Activated CD4-positive, alpha-beta T cell treated with anti-CD3 and anti-CD28 coated beads for 24 hours (primary cell): ENCODE measurements at places on chromosomes 4 and X.

- no peak for DNase-seq
Observed at GRCh38 chr4:176478076-176478475, 158.3 kb downstream of the SPCS3 start.

DNA sequence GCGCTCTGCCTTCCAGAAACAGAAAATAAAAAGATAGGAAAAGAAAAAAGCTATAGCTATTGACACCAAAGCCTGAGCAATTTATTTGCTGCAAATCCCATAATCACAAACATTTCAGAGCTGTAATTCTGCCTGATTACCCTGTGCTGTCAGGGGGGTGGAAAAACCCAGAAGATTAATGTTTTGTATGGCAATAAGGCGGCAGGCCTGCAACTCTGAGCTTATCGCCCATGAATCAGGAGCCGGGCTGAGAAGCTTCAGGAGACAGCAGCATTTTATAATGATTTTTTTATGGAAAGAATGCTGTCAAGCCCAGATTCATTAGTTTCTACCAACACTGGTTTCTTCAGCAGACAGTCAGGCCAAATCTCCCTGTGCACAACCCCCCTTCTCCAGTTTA is 82.6 kb upstream of the TMEM164 start:
- DNase-seq = no peak

GRCh38 chr4:147136310-147136709 is 190.6 kb upstream of the TTC29 start:
- DNase-seq = no peak

DNA sequence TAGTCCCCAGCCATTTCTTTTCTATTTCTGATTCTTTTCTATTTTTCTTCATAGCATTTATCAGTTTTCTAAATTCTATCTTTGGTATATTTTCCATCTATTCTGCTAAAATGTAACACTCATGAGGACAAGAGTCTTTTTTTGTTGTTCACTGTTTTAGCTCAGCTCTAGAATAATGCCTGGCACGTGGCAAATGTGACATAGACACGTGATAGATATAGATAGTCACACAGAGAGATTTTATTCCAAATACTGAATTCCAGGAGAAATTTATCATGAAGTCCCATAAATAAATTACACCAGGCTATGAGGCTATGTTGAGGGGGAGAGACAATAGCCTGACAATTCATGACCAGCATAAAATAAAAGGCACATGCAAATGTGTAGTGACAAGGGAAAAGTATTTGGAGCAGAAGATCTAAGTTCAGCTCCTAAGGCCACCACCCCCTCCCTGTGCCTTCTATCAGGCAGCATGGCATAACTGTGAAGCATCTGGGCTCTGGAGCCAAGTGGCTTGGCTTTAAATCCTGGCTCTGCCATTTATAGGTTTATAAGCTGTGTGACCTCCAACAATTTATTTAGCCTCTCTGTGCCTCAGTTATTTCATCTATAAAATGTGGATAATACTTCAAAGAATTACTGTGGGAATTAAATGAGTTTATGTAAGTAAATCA is 25.7 kb upstream of the PPARGC1A start:
- DNase-seq = no peak

GRCh38 chr4:110503270-110504083 is 27.5 kb downstream of the ENPEP start:
- no peak for DNase-seq

DNA sequence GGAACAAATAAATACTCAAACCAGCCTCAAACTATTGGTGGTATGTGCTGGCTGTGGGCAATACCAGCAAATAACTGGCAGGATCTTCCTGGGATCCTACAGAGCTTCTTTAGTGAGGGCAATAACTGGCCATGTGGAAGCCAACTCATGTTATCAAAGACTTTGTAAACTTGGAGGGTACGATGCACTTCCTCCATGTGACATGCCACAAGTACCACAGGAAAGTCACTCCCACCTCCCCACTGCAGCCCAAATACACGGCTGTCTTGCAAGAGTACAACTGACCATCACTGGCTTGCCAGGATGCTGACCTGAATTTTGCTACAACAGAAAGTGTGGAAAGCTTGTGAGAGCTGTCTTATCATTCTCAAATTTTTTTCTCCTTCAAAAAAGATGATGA is 93.3 kb upstream of the MAML3 start:
- DNase-seq = no peak

- DNase-seq = no peak
Observed at GRCh38 chr4:36140421-36140820, 103.9 kb downstream of the ARAP2 start.

GRCh38 chr4:1619151-1619672 is 64.9 kb downstream of the FAM53A start:
- no peak for DNase-seq

DNA sequence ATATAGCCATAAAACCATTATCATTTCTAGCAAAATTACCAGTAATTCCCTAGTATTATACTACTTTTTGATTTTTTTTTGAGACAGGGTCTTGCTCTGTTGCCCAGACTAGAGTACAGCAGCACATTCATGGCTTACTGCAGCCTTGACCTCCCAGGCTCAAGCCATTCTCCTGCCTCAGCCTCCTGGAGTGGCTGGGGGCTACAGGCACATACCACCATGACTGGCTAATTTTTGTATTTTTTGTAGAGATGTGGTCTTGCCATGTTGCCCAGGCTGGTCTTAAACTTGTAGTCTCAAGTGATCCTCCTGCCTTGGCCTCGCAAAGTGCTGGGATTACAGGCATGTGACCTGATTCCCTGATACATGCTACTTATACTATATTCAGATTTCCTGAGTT is 13.7 kb downstream of the N4BP2 start:
- DNase-seq = no peak

- no peak for DNase-seq
Observed at GRCh38 chr4:188316391-188316790, 177.2 kb downstream of the TRIML1 start.

DNA sequence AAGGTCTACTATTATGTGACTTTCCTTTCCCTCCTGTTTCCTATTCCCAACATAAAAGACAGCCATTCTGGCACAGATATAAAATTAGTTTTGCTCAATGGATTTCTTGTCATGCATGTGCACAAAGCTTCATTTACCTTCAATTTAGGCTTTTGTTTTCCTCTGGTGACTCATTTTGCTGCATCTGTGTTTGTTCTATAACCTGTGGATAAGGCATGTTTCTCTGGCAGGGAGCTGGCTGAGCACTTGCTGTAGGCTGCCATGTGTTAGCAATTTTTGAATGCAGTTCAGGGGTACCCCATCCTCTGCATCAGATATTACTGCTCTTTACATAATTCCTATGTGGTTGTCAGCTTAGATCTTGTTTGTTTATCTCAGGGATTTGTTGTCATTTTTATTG is 202.8 kb upstream of the GRID2 start:
- DNase-seq = no peak

GRCh38 chr4:53321151-53321983 is 44.5 kb downstream of the SCFD2 start:
- no peak for DNase-seq

GRCh38 chrX:46125111-46125510 is 420.1 kb downstream of the ZNF674 start:
- no peak for DNase-seq

DNA sequence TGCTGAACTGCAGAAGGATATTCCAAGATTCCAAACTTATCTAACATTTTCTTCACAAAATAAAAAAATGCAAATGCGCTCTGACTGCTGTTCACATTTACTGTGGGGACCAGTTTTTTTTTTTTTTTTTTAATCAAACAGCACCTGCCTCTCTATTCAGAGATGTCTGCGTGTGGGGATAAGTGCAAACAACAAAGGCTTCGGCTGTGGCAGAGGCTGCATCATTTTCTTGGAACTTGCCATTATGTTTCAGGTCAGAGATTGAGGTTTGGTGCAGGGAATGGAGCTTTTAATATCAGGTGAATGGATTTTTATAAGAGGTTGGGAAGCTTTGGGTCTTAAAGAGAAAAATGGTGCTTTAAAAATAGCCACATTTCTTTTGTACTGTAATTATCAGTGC is 78.2 kb upstream of the TET2 start:
- no peak for DNase-seq

DNA sequence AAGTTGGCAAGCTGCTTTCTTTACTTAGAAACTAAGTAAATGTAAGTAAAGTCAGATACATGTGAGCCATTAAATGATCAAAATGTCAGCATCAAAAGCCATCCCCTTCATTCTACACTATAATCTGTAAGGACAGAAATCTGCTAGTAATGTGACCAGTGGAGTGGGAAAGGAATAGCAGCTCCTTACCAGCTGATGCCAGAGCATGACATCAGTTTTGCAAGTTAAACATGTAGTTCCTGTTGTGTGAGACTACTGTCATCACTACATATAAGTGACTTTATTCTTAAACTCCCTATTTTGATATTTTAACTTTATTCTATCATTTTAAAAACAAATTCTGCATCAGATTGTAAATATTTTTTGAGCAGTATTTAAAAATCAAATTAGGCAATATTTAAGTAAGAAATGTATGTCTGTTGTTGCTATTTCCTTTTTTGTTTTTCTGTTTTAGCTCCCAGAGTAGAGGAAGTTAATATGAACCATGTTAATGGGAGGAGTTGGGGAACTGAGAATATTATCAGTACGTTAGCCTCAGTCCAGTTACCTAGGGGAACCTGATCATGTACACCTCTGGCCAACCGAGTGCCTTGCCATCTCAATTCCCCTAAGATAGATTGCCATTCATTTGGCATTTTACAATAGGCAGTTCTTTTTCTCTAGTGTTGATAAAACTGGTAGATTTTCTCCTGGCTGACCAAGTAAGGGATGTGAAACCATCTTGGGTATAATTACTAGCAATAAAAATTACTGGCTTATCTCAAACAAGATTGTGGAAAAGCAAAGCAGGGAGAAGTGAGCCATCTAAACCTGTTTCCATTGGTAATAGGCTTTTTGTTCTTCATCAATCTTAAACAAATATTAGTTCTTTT is 34.7 kb downstream of the CCNI start:
- DNase-seq = no peak

- DNase-seq = peak; percentile 42
Observed at GRCh38 chrX:65581661-65582339, 47.2 kb upstream of the LAS1L start.

DNA sequence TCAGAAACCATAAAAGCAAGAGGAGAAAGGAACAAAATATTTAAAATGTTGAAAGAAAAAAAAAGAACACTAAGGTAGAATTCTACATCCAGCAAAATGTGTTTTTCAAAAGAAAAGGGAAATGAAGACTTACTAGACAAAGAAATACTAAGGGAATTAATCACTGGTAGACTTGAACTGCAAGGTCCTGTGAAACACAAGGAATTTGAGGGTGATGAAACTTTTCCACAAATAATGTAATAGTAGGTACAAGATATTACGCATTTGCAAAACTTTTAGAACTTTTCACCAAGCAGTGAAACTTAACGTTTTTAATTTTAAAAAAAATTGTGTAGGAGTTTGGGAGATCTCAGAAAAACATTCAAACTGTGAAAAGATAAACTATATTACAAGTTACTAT is 180.3 kb upstream of the MAGEB16 start:
- DNase-seq = no peak

- DNase-seq = no peak
Observed at GRCh38 chr4:85431881-85432485, 43.0 kb upstream of the ARHGAP24 start.

GRCh38 chr4:62130637-62131036 is 930.5 kb downstream of the ADGRL3 start:
- DNase-seq = no peak

- DNase-seq = no peak
Observed at GRCh38 chr4:52825460-52826090, 36.5 kb upstream of the RASL11B start.

GRCh38 chrX:27915617-27916016 is 65.6 kb downstream of the DCAF8L1 start:
- DNase-seq = no peak

DNA sequence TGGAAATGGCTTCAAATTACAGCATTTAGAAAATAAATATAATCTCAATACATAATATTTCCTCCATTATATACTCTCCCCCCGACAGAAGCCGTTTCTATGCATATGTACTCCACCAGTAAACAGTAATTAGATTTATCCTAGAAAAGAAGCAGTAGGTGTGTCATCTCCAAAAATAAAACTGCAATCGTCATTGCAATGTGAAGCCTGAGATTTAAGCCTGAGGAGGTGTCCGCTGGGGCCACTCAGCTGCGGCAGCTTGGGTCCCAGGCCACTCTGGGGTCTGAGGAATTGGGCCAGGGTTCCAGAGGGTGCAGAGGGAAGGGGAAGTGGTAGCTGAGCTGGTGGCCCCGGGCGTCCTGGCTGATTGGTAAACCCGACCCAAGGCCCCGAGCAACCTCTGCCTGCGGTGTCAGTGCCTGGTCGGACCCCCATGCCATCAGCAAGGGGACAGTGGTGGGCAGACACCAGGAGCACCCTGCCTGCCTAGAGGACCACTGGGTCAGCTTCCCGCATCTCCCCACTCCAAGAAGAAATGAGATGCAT is 7.8 kb upstream of the MXD4 start:
- DNase-seq = no peak

DNA sequence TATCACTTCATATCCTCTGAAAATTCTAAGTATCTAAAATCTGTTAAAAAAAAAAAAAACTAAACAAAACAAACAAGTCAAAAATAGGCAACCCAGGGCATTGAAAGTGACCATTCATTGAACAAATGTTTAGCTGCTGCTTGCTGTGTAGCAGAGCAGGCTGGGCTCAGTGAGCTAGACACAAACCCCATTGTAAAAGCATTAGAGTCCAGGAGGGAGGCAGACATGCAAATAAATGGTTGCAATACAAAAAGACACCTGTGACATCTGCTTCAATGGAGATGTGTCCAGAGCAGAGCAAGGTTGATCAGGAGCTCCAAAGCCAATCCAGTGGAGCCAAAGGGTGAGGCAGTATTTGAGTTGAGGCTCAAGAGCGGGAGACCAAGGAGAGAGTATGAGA is 267.3 kb upstream of the GATB start:
- no peak for DNase-seq

GRCh38 chr4:24589448-24589847 is 5.1 kb upstream of the DHX15 start:
- DNase-seq = no peak

DNA sequence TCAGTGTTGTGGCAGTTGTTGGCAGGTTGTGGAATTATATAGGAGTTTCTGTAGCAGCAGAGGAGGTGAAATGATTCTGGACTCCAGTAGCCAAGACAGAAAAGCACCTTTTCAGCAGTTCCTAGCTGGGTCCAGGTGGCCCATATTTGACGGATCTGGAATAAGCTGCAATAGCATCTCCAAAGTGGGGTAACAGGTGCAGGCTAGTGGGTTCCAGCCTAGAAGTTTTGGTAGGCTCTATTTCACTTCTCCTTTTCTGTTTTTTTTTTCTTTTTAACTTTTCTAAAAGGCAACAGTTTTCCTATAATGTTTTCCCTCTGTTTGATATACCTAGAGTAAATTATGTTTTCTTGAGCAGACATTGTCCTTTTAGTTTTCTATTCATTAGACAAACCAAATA is 392.5 kb downstream of the C4orf33 start:
- no peak for DNase-seq

GRCh38 chr4:123786920-123787319 is 390.3 kb downstream of the SPRY1 start:
- DNase-seq = no peak

- no peak for DNase-seq
Observed at GRCh38 chrX:134619838-134620237, 38.4 kb downstream of the PLAC1 start.
